GM06990 (cell line): ENCODE measurements at places on chromosomes 12 and 14.

DNA sequence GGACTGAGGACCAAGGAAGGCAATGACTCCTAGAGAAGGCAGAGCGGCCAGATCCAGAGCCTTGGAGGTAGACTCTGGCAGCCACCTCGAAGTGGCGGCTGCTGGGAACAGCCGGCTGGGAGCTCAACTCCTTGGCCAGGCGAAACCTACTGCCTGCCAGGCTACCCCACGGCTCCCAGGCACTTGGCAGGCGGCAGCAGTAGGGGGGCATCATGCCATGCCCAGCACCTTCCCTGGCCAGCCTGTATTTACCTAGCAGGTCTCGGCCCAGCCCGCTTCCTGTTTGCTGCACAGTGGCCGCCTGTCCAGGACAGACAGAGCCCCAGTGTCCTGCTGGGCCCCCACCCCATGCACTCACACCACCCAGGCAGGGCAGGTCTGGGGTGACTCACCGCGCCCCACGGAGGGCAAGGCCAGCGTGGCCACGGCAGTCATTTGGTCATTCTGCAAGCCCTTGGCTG, 10.2 kb downstream of the TRPV4 start:
- DNase-seq, result no peak

DNA sequence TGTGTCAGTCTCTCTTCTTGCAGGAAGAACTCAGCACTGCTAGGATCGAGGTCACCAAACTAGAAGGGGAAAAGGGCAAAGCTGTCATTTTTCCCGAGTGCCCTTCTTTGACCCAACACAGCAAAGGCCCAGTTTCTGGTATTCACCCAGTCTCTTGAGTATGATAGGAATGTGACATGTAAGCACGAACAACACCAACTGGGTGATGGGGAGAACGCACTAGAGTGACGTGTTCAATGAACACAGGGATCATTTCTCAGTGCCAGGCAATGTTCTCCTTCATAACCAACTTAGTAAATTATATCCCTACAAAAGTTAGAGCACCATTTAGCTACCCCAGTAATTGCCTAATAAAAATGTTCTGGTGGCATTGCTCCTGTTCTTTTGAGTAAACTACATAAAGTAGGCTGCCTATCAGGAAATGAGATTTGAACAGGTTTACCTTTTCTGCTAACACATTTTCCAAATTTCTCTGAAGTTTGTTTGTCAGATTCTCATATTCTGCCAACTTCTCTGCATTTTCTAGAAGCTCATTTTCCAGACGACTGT, 64.5 kb downstream of the NIN start:
- no peak for DNase-seq

DNA sequence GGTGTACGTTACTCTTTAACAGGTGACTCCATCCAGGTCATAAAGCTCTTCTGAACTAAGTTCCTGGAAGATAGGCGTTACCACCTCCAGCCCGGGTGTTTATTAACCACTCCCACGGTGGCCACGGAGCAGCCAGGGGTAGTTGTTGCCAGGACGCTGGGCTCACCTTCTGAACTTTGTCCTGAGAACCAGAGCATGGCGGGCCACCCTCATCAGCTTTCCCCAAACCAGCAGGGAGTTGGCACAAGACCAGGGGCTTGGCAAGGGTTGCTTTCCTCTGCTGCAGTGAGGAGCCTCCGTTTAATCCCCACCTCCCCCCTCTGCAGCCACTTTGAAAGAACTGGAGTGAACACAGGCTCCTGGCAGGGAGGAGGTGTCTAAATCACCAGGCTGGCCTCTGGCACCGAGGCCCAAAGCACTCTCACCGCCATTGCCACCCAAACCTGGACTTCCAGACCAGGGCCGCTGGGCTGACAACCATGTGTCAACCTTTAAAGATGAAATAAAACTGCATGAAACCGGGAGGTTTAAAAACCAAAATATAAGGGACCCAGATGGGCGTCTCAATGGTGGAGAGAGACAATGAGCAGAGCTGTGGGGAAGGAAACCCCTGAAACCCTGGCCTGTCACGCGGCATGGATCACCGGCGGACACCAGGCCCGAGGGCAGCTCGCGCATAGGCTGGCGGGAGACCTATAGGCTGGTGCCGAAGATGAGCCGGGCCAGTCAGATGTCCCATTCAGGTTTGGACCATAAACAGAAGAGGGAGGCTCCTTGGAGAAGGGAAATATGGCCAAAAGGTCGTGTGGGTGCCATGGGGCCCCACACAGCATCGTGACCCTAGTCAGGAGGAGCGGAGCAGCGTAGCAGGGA, 30.9 kb upstream of the TDRD9 start:
- no peak for DNase-seq

- no peak for DNase-seq
These were observed 16.5 kb downstream of the OR6J1 start for GRCh38 chr14:22627506-22628263.

DNA sequence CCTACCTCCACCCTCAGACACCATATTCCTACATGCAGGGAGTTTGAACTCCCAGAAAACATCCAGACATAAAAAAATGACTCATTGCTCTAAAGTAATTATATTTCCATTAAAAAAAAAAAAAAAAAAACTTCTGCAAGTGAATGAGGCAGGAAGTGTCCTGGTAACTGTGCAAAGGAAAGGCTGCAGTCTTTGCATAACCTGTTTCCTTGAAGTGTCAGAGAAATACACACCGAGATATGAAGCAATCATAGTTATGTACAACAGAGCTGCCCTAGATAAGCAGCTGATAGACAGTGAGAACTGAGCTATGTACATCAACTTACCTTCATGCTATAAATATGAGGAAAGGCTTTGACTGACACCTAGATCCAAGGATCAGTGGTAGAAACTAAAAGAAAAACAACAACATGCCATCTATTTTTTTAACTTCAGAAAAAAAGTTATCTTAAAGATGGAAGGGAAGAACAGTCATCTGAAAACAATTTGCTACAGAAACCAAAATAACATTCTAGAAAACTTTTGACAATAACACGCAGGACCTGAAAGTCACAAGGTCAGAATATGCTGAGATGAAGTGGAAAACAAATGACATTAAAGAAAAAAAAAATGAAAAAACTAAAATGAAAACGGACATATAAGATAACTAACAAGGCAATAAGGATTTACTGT, 263.2 kb downstream of the SEC23A start:
- no peak for DNase-seq

- no peak for DNase-seq
These were observed 6.0 kb downstream of the CCDC92 start for GRCh38 chr12:123966596-123966995.

- DNase-seq, result peak; percentile 82
These were observed 4.7 kb upstream of the CRIP1 start for GRCh38 chr14:105481886-105482457.

GRCh38 chr12:52578469-52578868, 4.8 kb upstream of the KRT74 start:
- DNase-seq, result no peak

DNA sequence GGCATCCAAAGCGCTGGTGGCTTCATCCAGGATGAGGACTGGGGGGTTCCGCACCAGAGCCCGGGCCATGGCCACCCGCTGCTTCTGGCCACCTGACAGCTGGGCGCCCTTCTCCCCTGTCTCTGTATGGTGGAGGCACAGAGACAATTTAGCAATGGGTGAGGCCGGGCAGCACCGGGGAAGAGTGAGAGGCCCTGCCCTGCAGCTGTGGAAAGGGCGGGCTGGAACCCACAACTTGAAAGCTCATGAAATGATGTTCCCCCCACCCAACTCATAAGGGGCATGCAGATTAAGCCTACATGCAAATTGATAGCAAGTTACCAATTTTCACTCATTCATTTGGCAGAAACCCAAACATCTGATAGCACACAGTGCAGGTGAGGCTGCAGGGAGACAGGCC, 34.1 kb downstream of the ABCB9 start:
- no peak for DNase-seq

DNA sequence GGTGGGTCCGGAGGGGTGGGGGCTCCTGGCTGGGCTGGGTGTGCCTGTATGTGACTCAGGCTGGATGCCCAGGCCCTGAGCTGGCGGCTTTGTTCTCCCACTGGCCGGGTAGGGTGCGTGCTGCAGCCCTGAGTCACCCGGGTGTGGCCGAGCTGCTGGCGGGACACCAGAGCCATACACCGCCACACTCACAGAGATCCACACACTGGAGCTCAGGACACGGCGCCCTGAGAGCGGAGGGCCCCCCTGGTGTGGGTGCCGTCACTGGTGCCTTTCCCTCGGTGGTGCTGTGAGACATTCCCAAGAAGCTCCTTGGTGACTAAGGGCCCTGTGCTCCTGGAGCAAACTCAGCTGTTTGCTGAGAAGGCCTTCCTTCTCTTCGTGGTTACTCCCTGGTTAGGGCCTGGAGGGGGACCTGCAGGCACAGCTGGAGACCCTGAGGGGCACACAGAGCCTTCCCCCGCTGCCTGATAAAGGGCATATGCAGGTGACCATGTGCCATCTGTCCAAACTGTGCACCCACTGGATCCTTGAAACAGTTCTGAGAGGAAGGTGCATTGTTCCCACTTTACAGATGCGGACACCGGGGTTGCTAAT, 44.3 kb downstream of the KRT80 start:
- no peak for DNase-seq

- no peak for DNase-seq
These were observed 713 bp downstream of the ALKBH2 start for GRCh38 chr12:109092497-109093021.
